SK-N-SH treated with all-trans-retinoic acid at 6 μM for 48 hours (cell line): ENCODE measurements at places on chromosomes 1 and 21.
A peak's percentile ranks its signal among the peaks of the same experiment; 100 is the strongest.

DNA sequence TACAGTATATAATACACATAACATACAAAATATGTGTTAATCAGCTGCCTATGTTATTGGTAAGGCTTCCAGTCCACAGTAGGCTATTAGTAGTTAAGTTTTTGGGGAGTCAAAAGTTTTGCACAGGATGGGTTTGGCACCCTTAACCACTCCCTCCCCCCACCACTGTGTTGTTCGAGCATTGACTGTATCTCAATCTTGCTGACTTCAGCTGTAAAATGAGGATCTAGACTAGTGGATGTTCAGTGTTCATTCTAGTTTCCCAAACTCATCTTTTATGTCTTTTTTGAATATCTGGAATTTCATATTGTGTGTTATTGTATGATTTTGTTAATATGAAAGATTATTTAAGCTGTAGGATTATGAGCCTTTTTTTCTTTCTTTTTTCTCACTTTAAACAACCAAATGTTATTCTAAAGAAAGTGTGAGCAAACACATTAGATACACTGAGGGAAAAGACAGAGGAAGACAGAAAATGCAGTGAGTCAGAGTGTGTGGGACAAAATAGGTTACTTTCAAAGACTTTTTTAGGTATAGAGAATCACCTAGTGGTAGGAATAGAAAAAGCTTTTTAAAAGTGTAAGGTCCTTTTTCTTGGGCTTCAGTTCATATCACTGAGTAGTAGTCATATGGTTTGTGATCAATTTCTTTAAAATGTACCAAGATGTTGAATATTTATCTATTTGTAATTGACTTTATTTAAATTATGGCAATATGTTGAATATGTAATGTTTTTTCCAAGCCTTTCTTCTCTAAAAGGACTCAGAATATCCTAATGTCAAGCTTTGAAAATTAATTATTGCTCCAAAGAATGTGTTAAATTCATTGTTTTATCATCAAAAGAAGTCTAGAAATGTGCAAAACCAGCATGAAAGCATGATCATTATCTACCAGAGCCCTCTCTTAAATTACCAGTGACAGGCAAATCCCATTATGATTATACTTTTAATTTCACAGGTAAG lies 17.9 kb upstream of the CENPF start:
- ATAC-seq, result peak; percentile 88

GRCh38 chr1:177571485-177572076 lies 398.3 kb downstream of the SEC16B start:
- ATAC-seq, result no peak

DNA sequence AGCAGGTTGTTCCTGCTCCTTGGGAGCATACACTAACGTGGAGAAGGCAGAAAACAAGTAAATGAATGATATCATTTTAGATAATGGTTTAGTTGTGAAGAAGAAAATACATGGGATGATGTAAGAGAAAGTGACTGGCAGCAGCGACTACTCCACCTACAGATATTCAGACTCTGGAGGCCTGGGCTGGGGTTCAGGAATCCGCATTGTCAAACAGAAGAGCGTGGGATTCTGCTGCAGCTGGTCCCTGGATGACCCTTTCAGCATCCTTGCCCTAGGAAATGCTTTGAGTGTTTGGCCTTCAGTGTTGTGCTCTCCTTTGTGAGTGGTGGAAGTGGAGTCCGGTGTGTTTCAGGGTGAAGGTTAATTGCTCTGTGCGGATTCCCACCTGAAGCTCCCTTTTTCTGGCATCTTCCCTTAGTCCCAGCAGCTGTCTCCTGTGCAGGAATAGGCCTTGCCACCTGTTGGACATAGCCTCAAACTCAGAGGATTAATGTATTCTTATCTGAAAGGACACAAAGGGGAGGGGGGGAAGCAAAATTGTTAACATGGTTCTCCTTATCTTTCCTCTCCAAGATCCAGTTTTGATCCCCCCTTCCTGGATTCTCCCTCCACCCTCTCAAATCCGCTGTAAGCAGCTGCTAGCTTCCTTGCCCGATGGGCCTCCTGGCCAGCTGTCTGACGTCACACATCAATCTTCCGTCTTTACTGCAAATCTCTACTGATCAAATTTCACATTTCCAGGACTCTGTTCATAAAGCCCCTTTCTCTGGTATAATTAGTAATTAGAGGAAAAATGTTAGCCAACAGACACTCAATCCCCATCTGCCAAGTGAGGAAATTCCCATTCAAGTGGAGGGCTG lies 68.3 kb upstream of the SPAG17 start:
- ATAC-seq, result no peak

- ATAC-seq, result no peak
Measured at GRCh38 chr1:159892944-159893343, 7.0 kb downstream of the CFAP45 start.

DNA sequence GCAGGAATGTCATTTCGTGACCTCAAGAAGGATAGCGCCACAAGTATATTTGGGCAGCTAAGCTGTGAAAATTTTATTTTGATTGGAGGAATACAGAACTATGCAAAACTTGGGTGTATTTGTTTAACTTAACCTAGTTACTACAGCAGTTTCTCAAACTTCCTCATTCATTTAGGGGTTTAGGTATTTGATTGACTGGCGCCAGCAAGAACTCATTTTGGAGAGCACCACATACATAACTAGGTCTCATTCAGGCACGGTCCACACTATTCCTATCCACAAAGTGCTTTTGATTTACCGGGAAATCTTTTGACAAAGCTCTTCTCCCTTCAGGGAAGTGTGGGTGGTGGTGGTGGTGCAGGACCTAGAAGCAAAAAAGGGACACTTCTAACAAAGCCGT lies 155.1 kb upstream of the NRIP1 start:
- ATAC-seq, result no peak

- ATAC-seq, result no peak
Measured at GRCh38 chr1:165861911-165862310, 34.5 kb downstream of the UCK2 start.

DNA sequence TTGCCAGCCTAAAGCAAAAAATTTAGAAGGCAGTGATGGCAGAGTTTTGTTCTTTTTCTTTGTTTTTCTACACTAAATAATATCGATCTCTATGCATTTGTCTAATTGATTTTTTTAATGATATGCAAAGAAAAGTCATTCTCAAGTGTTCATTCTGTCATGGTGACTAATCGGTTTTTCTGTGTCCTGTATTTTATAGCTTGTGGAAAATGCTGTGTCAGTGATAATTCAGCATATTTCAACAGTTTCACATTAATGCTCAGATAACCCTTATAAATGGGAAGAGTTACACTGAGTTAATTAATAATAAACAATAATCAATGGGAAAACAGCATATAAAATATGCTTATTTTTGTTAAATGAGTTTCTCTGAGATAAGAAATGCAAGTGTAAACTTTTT lies 824.9 kb downstream of the AMY1C start:
- no peak for ATAC-seq

DNA sequence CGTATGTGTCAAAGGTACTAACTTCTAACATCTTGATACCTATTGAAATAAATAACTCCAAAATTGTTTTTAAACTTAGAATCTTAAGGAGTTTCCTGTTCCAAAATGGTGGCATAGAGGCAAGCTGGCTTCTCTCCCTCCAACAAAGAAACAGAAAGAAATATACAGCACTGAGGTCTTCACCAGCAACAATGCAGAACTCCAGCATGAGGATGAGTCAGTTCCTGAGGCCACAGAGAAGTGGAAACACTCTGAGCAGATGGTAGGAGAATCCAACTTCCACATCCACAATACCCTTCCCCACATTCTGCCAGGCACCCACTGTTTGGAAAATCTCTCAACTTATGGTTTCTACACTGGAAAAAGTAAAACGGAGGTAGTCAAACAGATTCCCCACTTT lies 12.2 kb upstream of the PPIH start:
- ATAC-seq, result no peak

DNA sequence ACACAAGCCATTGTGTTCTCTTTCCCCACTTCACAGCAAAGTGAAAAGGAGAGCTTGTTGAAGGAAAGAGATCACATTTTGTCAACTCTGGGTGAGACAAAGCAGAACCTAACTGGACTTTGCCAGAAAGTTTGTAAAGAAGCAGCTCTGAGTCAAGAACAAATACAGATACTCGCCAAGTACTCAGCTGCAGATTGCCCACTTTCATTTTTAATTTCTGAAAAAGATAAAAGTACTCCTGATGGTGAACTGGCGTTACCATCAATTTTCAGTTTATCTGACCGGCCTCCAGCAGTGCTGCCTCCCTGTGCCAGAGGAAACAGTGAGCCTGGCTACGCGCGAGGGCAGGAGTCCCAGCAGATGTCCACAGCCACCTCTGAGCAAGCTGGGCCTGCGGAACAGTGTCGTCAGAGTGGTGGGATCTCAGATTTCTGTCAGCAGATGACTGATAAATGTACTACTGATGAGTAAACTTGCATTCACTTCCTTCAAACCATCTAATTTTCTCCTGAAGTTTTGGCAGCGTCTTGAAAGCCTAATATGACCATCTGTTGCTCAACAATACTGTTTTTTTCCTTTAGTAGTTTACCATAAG lies 43.7 kb downstream of the BACH1 start:
- peak; percentile 94 for ATAC-seq
